ENCODE measurements at places on chromosomes 3 and 15.
A peak's percentile ranks its signal among the peaks of the same experiment; 100 is the strongest.

DNA sequence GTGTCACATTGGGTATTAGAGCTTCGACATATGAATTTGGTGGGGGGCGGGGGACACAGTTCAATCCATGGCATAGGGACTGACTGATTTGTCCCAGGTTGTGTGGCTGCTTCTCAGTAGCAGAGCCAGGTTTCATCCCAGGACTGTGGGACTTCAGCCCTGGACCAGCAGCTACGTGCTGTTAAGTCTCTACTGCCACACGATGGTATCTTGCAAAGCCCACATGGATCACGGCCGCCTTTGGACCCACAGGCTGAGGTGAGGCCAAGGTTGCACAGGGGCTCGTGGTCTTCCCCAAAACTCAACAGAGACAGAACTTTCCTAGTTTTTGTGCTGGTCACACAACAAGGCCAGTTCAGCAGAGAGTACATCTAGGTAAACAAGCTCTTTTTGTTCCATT is 97.4 kb downstream of the LRRK1 start:
- no peak for DNase-seq

GRCh38 chr15:44397869-44398268 is 29.6 kb upstream of the CTDSPL2 start:
- DNase-seq = no peak

- no peak for DNase-seq
Measured at GRCh38 chr15:46450112-46450809, 815.4 kb downstream of the SQOR start.

- DNase-seq = no peak
Measured at GRCh38 chr15:75810874-75811498, 32.3 kb upstream of the UBE2Q2 start.

DNA sequence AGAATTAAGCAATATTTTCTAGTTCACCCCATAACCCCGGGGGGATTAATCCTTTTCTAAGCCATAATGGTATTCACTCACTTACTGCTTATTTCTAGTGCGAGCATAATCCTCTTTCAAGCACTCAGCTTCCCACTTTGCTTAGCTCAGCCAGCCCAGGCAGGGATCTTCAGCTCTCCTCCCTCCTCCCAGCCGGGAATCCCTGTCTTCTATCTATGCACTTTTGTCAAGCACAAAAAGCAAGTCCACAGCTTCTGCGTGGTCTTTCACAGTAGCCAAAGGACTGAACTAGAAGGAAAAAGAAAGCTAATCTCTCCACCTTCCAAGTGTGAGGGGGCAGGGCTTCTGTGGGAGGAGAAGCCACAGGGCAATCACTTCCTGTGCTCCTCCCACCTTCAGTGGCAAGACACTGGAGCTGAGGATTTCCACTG is 62.8 kb downstream of the PEX5L start:
- no peak for DNase-seq

- no peak for DNase-seq
Measured at GRCh38 chr3:171874251-171874681, 31.1 kb downstream of the TMEM212 start.

GRCh38 chr3:133269393-133269792 is 130.5 kb upstream of the BFSP2 start:
- DNase-seq = no peak

GRCh38 chr3:64518950-64519349 is 168.8 kb downstream of the ADAMTS9 start:
- no peak for DNase-seq

DNA sequence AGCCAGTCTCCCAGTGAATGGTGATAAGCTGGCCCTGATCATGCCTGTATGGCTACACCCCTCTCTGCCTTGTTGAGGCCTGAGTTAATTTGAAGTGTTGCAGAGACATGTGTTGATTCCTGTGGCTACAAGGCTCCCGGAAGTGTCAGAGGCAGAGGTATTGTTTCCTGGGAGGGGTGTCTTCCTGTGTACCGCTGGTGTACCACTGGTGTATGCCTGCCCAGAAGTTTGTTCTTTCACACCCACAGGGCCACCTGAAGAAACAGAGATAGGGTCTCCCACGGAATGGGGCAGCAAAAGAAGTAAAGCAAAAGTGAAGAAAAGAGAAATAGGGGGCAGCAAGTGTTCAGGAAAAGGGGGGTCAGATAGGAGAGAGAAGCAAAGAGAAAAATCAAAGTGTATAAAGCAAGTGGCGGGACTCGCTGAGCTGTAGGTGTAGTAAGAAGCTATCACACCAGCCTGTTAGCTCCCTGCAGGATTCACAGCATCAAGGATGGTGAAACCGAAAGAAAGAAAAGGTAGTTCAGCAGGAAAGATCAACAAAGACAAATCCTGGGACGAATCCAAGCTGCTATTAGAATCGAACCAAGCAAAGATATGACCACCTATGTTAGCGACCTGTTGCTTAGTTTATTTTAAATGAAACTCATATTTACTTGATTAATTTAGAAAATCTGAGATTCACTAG is 36.6 kb upstream of the CD47 start:
- DNase-seq = no peak

DNA sequence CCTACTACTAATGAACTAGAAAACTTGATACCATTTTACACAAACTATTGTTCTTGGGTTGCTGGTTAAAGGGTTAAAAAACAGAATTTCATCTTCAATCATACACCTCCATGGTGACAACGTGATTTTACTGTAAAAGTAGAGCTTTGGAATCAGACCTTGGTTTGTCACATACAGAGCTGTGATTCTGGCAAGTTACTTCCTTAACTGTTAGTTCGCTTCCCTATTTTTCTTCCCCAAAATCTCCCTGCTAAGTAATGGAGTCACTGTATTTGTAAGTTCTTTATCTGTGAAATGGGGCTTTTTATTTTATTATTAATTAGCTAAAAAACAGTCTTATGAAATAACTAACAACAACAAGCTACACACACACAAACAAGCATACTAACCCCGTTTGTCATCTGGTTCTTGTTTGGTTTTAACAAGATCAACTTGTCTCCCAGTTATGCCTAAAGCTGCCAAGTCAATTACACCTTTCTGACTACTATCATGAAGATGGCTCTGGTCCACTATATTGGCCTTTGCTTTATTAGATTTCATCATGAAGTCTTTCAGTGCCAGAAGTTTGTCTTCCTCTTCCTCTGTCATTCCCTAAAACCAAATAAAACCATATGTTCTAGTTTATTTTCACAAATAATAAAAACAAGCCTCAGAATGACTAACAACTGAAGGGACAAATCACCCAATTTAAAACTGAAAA is 38.6 kb downstream of the PIK3R4 start:
- no peak for DNase-seq

GRCh38 chr3:194311000-194311399 is 40.1 kb downstream of the CPN2 start:
- no peak for DNase-seq

DNA sequence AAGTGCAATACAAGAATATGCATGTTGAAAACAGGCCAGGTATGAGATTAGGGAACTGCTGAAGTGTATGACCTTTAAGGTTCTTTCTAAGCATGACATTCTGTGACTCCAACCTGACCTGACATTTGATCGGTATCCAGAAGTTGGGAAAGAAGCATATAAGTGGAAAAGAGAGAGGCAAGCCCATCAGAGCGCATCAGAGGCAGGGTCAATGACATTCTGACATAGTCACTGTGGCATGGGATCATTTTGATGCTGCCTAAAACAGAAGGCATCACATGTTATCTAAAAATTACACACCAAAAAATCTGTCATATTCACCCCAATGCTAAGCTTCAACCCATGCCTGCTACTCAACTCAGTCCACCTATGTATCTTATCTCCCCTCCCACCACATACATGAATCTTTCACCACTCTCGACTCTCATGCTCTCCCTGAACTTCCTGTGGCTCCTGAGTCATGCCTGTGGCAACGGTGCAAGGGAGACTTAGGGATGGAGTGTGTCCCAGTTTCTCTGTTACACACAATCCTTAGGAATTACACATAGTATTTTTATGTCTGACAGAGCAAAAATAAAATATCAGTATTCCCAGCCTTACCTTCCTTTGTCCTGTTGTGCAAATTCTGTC is 20.5 kb upstream of the LRRN1 start:
- DNase-seq = no peak

DNA sequence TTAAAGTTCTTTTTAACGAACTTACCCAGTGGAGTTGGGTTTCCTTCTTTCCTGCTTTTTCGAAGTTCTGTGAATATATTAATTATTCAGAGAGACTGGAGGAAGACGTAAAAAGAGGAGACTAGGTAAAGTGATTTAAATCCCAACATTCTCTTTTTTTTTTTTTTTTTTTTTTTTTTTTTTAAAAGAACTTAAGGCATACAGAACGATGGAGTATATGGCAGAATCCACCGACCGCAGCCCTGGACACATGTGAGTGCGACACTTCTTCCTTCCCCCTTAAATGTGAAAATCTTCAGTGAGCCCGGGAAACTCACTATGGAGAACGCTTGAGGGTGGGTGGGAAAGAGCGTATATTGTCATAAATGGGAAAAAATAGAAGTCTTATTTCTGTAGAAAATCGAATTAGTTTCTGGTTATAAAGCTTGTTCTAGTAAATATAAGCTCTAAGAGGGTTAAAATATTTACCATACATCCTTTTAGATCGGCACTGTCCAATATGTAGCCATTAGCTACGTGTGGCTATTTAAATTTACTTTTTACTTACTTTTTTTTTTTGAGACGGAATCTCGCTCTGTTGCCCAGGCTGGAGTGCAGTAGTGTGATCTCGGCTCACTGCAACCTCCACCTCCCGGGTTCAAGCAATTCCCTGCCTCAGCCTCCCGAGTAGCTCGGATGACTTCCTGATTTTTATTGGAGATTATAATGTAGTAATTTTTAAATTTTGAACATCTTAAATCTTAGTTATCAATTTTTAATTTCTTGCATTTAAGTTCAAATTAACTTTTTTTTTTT is 892 bp downstream of the NMD3 start:
- peak; percentile 27 for DNase-seq

GRCh38 chr3:62131620-62132019 is 241.7 kb downstream of the FEZF2 start:
- DNase-seq = no peak

GRCh38 chr3:158532099-158532734 is 38.8 kb upstream of the MLF1 start:
- DNase-seq = no peak

DNA sequence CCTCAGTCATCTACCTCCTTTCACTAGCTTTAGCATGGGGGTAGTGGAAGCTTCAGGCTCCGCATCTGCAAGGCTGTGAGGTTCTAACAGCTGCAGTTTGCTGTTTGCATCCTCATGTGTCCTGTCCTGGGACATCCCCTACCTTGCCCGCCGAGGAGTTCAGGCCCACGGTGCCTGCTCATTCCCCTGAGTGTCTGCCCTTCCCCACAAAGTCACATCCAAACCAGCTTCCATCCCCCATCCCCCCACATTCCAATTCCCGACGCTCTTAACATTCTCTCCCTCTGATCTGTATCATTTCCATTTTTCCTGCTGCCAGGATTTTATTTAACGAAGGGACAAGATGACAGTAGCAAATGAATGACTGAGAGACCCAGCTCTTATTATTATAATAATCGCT is 43.8 kb downstream of the HRH1 start:
- no peak for DNase-seq

DNA sequence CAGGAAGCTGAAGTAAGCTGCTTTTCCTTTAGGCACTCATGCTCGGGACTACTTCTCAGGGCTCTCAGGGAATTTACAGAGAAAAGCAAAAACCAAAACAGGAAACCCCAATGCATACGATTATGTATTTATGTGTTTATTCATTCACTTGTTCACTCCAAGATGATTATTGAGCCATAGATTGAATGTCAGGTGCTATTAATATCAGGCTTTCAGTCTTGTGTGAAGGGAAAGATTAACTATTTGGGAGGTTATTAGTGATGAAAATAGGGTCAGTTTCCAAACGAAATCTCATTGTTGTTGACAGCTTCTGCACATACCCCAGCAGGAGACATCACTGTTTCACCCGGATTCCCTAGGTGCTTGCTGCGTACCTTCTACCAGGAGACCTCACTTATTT is 135.8 kb downstream of the NEK11 start:
- DNase-seq = no peak

All from ovary (tissue), 10 donors.